ENCODE measurements at places on chromosomes 6 and 20.

DNA sequence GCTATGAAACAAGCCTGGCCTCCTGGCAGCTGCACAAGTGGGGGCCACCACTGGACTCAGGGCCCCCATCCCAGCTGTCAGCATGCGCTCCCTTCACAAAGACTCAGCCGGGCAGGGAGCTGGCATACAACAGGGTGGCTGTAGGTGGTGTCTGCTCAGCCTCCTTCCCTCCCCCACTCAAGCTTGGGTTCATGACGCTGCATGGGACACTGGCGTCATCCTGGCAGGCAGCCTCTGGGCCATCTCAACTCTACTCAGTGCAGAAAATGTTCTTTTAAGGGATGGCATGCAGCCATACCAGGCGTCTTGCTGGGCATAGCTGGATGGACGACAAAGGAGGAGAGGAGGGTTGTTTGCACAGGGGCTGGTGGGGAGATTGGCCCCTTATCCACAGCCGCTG is 30.5 kb downstream of the SAYSD1 start:
- ATAC-seq: no peak

- peak; percentile 32 for ATAC-seq
These were observed 28.8 kb upstream of the TSHZ2 start for GRCh38 chr20:52943185-52943841.

DNA sequence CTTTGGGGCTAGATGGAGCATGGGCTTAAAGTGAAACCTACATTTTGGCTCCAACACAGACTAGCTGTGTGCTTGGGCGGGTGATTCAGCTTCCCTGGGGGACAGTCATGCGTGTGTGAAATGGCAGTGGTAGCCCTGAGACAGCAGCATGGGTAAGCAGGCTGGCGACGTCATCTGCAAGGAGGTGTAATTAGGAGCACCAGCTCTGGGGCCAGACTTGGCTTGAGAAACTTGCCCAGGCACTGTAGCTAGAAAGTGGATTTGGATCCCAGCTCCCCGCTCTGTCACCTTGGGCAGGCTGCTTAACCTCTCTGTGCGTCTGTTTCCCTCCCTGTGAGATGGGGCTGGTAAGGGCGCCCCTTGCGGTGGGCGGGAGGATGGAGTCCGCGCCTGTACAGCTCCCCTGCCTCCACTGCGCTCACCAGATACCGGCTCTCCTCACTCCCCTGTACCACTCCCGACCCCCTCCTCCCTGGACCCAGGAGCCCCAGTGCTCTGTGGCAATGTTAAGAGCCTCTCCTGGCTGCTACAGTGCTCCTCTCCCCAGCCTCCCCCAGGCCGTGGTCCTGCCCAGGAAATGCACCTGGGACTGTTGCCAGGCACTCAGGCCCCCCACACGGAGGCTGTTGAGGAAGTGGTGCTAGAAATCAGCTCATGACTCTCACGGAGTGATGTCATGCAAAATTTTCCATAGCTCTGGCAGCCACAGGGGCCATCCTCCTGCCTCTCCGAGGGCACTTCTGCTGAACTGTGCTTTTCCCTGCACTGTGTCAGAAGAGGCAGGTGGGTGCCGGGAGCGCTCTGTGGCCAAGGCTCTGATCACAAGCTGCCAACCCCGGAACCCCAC is 44.6 kb downstream of the SYNJ2 start:
- ATAC-seq: peak; percentile 72

DNA sequence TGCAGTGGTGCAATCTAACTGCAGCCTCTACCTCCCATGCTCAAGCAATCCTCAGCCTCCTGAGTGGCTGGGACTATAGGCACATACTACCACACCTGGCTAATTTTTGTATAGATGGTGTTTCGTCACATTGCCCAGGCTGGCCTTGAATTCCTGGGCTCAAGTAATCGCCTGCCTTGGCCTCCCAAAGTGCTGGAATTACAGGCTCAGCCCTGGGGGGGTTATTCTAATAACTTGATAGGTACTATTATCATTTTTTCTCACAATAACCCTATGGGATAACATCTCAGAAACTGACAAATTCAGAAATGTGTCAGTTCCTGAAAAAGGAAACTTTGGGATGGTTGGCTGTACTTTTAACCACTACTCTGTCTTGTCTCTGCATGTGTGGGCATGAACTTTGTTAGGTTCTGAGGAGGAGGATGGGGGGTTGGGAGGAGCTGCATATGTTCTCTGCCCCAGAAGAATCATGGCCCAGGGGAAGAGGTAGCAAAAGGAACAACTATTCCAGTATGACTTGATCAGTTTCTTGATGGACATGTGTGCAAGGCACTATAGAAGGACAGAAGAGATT is 169.9 kb downstream of the CARMIL1 start:
- ATAC-seq: no peak

- ATAC-seq: peak; percentile 42
These were observed 308.1 kb downstream of the FOXC1 start for GRCh38 chr6:1917626-1918371.

GRCh38 chr6:54614499-54615195 is 231.9 kb upstream of the FAM83B start:
- no peak for ATAC-seq

GRCh38 chr20:33910056-33910455 is 83.7 kb upstream of the RALY start:
- ATAC-seq: no peak

GRCh38 chr6:156455847-156456246 is 321.3 kb upstream of the ARID1B start:
- no peak for ATAC-seq

- peak; percentile 30 for ATAC-seq
These were observed 60.0 kb upstream of the BTN3A2 start for GRCh38 chr6:26304797-26305640.

DNA sequence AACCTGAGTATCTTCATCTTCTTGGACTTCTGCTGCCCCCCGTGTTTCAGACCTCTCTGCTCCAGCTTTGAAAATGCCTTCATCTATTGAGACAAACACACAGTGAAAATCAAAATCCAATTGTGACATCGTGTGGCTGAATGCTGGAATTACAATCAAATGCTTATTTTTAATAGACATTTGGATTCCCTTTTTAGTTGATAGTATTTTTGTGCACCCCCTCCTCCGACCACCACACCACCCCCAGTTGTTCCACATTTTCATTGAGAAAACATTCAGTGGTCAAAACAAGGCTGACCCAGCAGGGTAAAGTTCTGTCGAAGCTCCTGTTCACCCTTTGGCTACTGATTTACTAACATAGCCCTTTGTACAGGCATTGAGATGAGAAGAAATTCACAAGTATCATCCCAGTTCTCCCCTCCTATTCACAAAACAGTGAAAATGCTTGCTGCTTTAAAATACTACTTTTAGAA is 79.0 kb downstream of the NRSN1 start:
- ATAC-seq: peak; percentile 85

DNA sequence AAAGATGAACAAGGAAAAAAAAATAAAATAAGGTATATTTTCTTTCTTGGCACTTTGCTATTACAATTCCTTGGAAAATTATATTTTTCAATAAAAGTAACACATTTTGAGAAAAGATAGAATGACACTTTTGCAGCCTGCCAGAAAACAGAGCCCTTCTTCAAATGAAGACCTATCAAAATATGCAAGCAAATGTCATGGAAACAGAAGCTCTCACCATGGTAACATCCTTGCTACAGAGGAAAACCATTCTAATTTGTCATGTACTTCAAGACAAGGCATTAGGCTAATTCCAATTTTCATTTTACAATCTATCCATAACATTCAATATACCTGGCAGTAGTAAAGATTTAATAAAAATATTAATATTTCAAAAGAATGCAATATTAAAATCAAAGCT is 177.9 kb downstream of the RNGTT start:
- peak; percentile 62 for ATAC-seq

DNA sequence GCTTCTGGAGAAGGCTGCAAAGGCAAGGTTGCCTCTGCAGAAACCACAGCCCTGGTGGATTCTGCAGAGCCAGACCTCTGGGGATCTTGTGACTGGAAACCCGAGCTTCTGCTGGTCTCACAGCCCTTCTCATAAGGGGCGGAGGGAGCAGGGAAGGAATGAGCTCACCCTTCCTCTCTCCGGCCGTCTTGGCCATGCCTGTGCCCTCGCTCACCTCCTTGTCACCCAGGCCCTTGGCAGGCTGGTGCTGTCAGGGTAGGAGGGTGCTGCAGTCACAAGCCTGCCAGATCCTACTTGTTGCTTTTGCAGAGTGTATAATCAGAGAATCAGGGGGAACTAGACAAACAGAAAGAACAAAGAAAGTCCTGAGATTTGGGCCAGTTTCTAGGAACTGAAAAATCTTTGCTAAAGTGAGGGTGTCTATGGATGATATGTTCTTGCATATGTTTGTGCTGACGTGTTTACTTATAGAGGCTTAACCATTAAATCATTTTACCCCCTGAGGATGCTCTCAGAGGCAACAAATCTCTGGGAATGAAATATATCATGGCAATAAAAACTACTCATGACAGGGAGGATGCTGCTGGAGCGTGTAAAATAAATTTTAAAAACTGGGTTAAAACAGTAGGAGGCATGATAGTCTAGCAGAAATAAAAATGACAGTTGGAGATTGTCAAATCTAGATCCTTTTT is 244.9 kb upstream of the SOX4 start:
- peak; percentile 99 for ATAC-seq

DNA sequence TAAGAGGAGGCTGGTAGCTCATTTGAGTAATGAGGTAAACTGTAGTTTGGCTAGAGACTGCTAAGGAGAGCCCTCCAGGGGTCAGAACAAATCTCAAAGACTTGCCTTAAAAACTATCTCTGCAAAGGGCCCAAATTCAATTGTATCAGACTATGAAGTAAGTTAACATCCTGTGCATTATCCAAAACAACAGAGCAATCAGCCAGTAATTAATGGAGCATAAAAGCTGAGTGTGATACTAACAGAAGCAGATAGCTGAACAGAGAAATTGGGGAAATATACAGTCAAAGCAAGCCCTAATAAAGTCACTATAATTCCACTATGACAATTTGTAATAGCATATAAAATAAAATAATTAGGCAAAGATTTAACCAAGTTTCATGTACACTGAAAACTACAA is 45.8 kb upstream of the TNFRSF21 start:
- ATAC-seq: no peak

DNA sequence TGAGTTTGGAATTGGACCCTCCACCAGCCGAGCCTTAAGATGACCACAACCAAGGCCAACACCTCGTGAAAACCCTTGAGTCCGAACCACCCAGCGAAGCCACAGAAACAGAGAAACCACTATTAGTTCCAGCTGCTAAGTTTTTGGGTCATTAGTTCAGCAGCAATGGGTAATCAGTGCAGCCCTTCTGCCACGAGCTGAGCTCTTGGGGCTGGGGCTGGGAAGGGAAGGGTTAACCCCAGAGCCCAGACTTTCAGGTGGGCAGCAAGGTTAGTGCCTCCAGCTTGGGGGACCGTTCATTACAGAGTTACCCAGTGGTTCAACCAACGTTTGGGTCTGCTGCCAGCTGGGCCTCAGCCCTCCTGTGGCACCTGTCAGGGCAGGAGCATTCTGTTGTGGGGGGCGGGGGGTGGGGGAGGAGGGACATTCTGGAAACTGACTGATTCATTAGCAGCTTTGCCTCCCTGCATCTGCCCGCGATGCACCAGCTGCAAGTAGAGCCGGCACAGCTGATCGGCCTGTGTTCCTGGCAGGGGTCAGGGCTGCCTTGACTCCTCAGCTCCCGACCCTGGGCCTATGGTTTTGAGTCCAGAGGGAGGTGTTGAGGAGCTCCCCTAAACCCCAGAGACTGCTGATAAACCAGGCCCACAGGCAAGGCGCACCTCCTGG is 52.7 kb downstream of the TGM2 start:
- ATAC-seq: no peak

DNA sequence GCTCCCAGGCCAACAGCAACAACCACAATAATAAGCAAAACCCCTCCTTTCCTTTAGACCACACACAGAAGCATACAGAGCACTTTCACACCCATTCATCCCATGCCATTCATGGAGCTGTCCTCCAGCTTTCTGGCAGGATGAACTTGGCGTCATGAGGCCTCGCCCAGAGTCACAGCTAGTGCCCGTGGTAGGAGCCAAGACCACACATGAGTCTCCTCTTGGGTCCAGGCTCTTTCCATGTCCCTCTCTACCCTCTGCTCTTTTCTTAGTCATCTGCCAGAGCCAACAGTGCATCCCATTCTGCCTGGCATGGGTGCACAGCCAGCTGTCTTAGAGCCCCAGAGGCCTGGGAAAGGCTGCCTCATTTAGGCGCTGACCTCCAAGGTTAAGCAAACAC is 1.8 kb upstream of the TGM3 start:
- ATAC-seq: no peak

GRCh38 chr20:36344517-36345132 is 38.5 kb downstream of the DLGAP4 start:
- ATAC-seq: peak; percentile 49

Measured in motor neuron (in vitro differentiated cells).